ENCODE measurements at places on chromosomes 2 and 18.

GRCh38 chr2:42906557-42907411, 114.4 kb upstream of the HAAO start:
- no peak for DNase-seq

DNA sequence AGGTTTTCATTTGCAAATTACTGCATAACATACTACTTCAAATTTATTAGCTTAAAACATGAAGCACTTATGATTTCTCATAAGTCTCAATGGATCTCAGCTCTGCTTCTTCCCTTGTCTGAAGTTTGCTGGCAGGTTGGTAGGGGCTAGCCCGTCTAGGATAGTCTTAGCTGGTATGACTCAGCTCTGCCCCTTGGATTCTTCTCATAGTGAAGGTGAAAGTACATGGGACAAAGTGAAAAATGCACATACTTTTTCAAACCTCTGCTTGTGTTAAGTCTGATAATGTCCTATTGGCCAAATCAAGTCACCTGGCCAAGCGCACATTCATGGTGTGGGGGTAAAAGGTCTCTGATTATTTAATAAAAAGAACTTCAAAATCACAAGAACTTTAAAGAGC, 184.8 kb upstream of the VWC2L start:
- DNase-seq = no peak

- no peak for DNase-seq
These were observed 19.0 kb downstream of the DYNC1I2 start for GRCh38 chr2:171706152-171706803.

DNA sequence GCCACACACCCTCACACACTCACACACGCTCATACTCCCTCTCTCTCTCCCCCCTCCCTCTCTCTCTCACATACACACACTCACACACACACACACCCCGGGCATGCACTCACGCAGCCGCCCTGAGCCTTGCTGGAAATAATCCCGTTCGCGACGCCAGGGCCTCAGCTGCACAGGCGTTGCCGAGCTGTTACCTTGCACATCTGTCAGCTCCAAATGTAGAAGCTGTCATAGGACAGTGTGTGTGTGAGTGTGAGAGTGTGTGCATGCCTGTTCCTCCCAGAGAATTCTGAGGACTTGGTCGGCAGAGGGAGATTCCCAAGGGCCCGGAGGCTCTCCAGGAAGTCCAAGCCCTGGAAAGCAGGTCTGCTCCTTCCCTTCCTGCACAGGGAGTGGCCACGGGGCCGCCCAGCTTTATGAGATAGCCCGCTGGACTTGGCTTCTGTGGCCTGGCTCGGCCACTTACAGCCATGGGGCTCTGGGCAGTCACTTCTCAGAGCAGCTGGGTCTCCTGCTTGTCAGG, 8.6 kb downstream of the SPR start:
- no peak for DNase-seq

DNA sequence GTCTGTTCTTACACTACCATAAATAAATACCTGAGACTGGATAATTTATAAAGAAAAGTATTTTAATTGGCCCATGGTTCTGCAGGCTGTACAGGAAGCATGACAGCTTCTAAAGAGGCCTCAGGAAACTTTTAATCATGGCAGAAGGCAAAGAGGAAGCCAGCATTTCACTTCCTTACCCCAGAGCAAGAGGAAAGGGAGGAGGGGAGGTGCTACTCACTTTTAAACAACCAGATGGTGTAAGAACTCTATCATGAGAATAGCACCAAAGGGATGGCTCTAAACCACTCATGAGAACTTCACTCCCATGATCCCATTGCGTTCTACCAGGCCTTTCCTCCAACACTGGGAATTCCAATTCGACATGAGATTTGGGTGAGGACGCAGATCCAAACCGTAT, 344.4 kb upstream of the SLC39A10 start:
- peak; percentile 55 for DNase-seq

DNA sequence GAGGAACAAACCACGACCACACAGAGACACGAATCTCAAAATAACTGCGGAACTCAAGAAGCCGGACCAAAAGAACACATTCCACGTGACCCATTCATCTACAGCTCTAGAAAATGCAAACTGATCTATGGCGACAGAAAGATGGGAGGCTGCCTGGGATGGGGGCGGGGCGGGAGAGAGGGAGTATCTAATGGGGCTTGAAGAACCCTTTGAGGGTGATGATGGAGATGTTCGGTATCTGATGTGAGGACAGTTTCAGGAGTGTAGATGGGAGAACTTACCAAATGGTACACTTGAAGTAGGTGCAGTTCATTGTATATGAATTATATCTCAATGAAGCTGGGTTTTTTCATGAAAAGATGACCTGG, 34.6 kb upstream of the KLF11 start:
- no peak for DNase-seq

DNA sequence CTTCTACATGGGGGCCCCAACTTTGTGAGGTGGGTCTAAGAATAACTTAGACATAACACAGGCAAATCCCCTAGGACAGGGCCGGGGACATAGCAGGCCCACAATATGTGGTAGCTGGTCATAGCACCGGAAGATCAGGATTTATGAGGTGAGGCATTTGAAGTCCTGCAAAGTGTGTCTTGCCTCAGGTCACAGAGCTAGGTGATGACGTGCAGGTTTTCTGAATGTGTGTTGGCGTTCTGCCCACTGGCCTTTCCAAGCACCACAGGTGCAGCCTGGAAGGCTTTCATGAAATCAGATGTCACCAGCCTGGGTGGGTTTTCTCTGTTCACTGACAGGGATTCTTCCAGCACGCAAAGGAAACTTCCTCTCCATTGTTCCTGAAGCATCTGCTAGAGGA, 119.1 kb downstream of the LRATD1 start:
- DNase-seq = no peak

- DNase-seq = no peak
These were observed 45.4 kb upstream of the PPP4R1 start for GRCh38 chr18:9659499-9660375.

- no peak for DNase-seq
These were observed 1.2 kb downstream of the SAP130 start for GRCh38 chr2:128026448-128027277.

DNA sequence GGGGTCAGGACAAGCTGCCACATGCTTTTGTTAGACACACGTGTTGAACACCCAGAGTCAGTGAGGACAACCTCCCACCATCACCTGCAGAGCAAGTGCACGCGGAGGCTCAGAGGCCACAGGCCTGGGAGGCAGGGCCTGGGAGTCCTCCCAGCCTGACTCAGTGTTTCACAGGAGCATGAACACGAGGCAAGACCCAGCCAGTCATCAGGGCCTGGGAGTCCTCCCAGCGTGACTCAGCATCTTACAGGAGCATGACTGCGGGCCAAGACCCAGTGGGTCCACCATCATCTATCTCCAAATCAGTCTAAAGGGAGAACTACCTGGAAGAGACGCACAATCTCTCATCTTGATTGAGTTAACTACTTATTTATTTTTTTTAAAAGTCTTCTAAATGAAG, 112.6 kb upstream of the PXDN start:
- no peak for DNase-seq

GRCh38 chr2:238494573-238494961, 67.8 kb downstream of the ASB1 start:
- no peak for DNase-seq

DNA sequence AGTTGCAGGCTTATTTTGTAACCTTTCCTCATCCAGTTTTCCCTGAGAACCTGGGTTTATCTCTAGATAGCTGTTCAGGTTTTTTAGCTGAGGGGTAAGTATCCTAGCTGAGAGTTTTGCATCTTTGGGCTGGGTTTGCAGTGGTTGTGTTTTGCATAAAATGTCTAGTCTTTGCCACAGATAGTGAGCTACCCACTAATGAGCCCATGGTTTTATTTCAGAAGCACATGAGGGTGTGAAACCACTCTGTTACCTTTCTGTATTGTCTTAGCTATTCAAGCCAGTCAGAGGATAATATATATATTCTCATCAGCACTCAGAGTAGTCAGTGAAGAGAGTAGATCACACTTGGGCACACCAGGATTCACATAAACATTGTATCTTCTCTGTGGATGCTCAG, 24.6 kb upstream of the TXNDC2 start:
- DNase-seq = no peak

DNA sequence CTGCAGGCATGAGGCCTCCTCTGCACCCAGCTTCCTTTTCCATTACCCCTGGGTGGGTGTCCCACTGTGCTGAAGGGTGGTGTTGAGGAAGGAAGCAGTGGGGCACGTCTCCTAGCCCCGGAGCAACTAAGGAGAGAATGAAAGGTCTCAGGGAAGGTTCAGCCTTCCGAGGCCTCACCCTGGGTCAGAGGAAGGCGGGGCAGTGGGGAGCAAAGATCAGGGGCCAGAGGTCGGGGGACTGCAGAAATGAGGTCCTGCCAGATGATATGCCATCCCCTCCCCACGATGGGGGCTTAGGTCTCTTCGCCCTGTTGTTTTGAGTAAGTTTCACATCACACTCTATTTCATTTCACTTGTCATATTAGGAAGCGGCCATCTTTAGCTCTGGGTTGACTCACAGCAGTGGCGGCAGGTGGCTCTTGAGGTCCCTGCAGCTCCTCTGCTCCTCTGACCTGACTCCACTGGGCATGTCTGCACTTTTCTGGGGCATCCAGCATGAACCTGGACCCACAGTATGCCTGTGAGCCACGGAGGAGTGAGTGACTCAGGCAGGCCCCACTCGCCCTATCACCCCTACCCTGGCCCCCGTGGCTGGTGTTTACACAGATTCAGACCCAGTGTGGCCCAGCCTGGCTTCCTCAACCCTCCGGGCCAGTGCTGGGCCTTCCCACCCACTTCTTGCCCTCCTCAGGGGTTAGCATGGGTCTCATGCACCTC, 153.7 kb upstream of the SMAD2 start:
- no peak for DNase-seq

GRCh38 chr2:115194623-115195022, 752.2 kb downstream of the DPP10 start:
- no peak for DNase-seq

GRCh38 chr2:53252115-53252514, 515.5 kb upstream of the CHAC2 start:
- DNase-seq = no peak

- no peak for DNase-seq
These were observed 126.6 kb upstream of the PDE1A start for GRCh38 chr2:182553483-182553882.

- no peak for DNase-seq
These were observed 7.6 kb downstream of the ITM2C start for GRCh38 chr2:230872151-230872967.

- no peak for DNase-seq
These were observed 64.4 kb downstream of the SFXN5 start for GRCh38 chr2:73006969-73007710.

DNA sequence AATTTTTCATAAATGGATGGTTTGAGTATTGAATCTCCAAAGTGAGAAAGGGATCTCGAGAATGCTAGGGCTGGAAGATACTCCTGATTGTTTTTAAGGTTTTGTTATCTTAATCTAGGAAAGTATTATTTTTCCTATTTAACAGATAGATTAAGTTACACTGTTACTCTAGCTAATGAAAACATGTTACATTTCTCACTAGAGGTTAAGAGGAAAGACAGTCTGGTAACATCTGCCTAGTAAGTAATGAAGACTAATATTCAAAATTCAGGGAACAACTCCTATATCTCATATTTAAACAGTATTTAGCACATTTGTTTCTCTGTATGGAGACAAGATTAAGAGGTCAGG, 2.0 kb downstream of the GALNT3 start:
- no peak for DNase-seq

DNA sequence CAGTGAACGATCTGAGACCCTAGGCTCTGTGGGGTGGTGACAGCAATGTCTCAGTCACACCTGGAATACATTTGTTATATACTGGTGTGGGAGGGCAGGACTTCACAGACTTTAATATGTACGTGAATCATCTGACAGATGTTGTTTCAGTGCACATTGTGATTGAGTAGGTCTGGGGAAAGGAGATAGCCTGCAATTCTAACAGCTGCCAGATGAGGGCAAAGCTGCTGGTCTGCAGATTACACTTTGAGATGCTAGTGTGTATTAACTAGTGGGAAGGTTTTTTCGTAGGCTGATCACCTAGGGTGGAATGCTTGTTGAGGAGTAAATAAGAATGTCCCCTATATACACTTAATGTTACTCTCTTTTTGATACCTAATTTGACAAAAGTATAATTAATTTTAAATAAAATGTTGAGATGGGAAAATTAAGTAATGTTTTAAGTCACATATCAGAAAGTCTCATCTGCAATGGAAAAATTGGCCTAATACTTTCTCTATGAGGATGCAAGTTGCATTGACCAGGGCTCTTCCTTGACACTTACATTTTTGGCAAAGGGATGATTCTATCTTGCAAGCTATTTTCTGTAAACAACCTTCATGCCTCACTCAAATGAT, 496.9 kb upstream of the HNMT start:
- no peak for DNase-seq

GRCh38 chr2:172813314-172813888, 77.8 kb downstream of the RAPGEF4 start:
- DNase-seq = no peak

- DNase-seq = no peak
These were observed 231.7 kb downstream of the MTX2 start for GRCh38 chr2:176500901-176501300.

DNA sequence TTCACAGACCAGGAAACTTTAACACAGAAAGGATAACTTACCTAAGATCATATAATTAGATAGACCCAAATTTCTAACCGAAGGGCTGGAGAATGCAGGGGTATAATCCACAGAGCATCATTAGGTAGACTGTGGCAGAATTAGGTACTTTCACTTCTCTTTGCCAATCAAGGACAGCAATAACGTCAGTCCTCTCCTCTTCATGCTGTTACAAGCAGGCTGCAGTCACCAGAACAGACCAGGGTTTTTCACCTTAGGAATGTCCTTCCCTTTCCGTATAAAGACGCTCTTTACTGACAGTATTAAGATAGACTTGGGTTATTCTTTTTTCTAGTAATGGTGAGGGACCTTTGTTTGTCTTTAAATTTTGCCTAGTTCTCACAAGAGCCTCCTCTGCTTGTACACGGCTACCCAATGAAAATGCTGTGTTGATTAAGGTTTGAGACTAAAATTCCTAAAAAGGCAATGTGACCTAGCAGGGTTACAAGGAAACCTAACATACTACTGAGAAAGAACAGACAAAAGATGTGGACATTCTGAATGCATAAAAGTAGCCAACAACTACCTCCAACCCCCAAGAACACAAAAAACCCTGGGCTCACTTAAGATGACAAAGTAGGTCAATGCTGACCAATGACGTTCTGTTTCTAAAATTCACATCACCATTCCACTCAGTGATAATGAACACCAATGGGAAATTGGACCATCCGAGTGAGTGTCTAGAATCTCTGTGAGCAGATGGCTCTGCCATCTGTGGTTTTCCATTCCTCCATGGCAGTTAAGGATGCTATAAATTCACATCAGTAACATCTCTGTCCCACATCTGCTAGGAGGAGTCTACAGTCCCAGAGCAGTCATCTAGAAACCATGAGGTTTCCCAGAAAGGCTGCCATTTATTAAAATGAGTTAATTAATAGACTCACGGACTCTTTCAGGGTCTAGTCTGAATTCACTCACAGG, 2.1 kb downstream of the PDIA6 start:
- DNase-seq = no peak
